ENCODE measurements at places on chromosomes 11 and 22. TPM values are rescaled to one million over a fixed set of nuclear protein-coding genes. Genes with fewer than 3 reads are reported as not detected.

Gene FGF4
- not detected for total RNA-seq

Gene SC5D
- total RNA-seq, result 58.9 TPM

Gene ARHGAP32
- total RNA-seq, result 11.3 TPM

- no peak for DNase-seq
Measured at GRCh38 chr11:88353835-88354496, 16.4 kb upstream of the CTSC start.

DNA sequence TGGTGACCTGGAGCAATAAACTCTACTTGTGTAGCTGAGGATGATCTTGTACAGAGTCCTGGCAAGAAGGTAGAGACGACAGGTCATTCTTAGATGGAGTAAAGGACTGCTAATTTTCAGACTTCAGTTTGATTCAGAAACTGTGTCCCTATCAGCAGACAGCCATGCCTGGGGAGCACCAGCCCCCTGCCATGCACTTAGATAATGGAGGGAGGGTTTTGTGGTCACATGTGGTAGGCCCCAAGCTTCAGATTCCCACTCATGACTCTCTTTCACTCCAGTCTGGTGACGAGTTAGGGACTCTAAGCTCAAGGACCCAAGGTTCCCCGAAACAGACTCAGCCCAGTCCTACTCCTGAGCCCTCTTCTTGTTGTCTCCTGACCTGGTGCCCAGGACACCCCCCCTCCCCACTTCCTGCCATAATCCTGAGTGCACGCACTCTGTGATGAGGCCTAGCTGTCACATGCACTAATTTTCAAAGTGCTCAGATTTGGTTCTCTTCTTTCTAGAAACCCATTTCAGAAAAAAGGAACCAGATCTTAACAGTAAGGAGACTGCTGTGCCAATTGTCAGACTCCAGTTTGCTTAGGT lies 10.2 kb upstream of the AMPD3 start:
- no peak for DNase-seq

DNA sequence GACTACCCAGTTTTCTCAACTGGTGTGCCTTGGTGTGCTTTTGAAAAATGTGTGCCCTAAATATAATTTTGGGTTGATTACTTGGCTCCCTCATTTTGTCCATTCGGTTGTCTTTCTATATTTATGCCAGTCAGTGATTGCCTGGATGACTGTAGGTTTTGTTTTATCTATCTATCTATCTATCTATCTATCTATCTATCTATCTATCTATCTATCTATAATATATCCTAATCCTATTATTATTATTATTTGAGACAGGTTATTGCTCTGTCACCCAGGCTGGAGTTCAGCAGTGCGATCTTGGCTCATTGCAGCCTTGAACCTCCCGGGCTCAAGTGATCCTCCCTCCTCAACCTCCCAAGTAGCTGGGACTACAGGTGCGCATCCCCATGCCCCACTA lies 111.4 kb upstream of the GRK3 start:
- DNase-seq, result no peak

GRCh38 chr11:2942447-2942846 lies 13.2 kb upstream of the PHLDA2 start:
- no peak for DNase-seq

All from right lobe of liver (tissue), 6 donors.